ENCODE measurements at places on chromosomes 7 and 10.

GRCh38 chr7:154532771-154533170, 470.2 kb downstream of the PAXIP1 start:
- no peak for DNase-seq

DNA sequence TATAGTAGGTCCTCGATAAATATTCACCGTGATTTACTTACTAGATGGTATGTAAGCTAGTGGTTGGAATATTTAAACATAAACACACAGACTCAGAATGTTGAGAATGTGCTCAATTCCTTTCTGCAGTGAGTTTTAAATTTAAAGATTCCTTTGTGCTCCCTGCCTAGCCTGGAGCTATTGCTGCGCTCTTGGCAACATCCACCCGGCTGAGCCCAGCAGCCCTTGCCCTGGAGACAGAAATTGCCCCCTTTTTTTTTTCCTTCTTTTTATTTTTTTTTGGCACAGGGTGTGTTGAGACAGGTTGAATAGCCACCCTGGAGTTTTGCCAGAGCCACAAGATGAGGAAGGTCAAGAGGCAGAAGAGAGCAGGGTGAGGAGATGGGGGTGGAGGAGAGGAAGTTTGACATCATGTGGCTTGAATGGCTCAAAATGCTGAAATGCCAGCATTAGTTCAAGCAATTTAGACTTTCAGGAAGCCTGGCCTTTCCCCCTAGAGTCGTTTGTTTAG, 180.8 kb downstream of the PRKCQ start:
- peak; percentile 73 for DNase-seq

GRCh38 chr10:42523098-42523497, 115.3 kb downstream of the ZNF33B start:
- no peak for DNase-seq

GRCh38 chr7:33038639-33039038, 23.9 kb downstream of the NT5C3A start:
- no peak for DNase-seq

DNA sequence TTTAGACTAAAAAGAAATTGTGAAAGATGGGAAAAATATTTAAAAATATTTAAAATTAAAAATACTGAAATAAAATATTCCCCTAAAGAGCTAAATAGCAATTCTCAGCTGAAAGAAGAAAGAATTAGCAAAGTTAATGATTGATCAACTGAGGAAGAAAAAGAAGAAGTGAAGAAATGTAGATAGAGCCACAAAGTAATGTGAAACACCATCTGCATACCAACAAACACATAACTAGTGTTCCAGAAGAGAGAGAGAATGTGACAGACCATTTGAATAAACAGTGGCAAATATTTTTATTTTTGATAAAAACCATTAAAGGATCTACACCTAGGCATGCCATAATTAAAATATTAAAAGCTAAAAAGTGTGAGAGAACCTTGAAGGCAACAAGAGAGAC, 784.5 kb upstream of the ZWINT start:
- DNase-seq: no peak

GRCh38 chr10:99062591-99062990, 173.1 kb downstream of the HPSE2 start:
- DNase-seq: no peak

- DNase-seq: no peak
These were observed 12.5 kb downstream of the PDLIM1 start for GRCh38 chr10:95278061-95278988.

DNA sequence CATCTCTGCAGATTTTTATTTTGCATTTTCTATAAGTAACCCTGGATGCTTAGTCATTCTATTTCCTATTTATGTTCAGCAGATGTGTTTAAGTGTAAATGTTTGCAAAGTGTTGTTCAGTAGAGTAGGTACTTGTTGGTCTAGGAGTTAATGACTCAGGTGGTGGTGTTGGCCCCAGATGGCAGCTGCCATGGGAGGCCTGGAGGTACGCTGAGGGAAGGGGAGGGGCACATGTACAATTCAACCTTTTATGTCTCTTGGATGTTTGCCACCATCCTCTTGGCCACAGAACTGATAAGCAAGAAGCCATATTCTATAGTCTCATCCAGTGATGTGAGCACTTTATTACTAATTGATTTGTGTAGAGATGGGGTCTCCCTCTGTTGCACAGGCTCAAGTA, 68.1 kb upstream of the SLC39A12 start:
- DNase-seq: no peak

- no peak for DNase-seq
These were observed 2.8 kb downstream of the FHIP2A start for GRCh38 chr10:114824391-114824790.

GRCh38 chr7:110790992-110791391, 299.9 kb upstream of the LRRN3 start:
- DNase-seq: no peak

DNA sequence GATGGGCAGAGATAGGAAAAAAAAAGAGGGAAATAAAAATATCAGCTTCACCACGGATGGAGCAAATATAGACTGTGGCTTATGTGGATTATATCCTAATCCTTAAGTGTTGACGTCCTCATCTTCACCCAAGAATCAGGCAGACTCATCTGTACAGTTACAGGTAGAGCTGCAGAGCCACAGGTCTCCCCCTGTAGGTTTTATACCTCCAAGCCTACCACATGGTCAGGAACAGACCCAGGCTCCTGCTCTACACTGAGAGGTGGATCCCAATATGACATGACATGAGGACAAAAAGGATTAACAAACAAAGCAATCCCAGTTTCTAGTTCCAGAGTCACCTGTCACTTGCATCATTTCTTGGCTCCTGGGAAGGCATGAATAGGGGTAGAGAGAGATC, 400.8 kb downstream of the SEMA3D start:
- DNase-seq: no peak

DNA sequence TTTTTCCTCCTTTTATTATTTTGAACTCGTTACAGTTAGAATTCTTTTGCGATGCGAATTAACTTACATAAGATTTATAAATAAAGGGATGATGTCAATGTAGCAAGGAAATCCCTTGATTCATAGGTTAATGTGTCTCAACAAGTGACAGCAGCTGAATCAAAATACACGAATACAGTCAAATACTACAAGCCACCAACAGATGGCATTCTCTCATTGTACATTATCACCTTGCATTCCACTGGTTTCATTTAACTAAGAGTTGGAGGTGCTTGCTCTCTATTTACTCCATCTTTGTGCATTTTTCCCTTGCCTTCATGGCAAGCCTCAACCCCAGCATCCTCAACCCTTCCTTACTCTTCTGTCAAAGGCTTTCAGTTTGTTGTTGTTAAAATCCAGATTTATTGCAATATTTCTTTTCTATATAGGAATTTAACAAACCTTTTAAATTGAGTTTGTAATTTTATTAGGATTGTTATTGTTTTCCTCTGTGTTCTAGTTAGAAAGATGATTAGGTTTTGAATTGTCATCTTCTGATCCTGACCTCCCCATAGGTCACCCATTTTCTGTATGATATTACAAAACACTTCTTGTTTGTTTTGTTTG, 78.3 kb downstream of the SLC25A40 start:
- no peak for DNase-seq

DNA sequence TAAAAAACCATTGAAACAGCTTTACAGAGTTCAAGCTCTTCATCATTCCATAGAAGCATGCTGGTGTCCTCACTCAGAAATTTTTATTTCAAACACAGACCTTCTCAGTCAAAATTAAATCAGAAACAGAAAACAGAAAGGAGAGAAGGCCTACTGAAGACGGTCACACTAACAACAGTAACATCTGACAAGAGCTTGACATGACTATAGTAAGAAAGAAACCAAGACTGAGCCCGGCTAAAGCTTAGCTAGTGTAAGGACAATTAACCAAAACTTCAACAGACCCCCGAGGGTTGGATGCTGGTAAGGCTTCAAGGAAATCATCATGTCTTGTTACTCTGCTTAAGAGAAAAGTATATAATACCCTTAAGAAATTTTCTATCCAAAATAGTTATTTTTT, 38.6 kb downstream of the MTPN start:
- DNase-seq: no peak

- DNase-seq: no peak
These were observed 471.3 kb downstream of the PARD3 start for GRCh38 chr10:34343764-34344163.

GRCh38 chr10:19491166-19491565, 325.1 kb upstream of the PLXDC2 start:
- no peak for DNase-seq

DNA sequence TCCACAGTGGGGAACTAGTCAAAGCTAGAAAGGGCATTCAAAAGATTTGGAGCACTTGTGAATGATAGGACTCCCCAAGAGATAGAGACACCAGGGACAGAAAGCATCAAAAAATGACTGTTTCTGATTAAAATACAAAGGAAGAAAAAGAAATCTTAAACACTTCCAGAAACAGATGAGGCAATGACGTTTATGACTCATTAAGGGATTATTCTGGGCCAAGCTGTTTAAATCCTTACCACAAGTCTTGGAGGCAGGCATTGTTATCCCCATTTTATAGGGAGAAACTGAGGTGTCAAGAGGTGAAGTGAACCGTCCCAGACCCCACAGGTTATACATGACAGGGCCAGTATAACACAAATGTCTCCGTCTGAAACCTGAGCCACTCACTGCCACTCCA, 68.3 kb upstream of the AMPH start:
- DNase-seq: no peak

GRCh38 chr10:75432763-75433162, 1.3 kb downstream of the LRMDA start:
- no peak for DNase-seq

DNA sequence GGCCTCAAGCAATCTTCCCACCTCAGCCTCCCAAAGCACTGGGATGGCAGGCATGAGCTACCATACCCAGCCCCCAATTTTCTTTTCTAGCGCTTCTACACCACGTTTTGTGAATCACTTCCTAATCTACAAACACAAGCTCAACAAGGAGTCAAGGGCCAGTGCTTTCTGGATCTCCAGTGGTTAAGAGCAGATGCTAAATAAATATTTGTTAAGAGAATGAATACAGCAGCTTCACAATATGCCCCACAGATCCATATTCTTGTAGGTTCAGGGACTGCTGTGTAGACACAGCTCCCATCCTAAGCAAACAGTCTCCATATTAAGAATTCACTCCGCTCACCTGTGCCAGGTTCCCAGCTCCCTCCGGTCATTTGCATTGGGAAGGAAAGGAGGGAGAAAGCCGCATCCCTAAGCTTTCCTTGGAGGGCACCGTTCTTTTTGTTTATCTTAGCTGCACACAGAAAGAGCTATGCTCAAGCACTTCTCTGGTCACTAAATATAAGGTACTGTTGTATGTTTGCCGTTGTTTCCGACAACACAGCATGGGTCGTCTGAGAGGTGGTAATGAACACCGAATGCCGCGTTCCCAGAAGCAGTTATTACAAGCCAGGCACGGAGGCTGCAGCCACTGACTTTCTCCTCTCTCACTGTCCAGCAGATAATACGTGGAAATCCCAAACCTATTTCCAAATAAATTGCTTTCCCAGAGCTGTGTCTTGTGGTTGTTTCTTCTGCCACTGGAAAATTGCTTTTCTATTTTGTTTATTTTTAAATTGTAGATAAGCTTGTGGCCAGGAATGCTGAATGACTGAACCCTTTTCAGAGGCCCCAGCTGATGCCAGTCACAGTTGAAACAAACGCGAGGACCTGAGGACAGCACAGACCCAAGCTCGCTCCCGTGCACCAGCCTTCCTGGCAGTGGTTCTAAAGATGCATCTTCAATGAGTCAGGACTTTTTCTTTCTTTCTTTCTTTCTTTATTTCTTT, 217.1 kb downstream of the PRPF18 start:
- no peak for DNase-seq

DNA sequence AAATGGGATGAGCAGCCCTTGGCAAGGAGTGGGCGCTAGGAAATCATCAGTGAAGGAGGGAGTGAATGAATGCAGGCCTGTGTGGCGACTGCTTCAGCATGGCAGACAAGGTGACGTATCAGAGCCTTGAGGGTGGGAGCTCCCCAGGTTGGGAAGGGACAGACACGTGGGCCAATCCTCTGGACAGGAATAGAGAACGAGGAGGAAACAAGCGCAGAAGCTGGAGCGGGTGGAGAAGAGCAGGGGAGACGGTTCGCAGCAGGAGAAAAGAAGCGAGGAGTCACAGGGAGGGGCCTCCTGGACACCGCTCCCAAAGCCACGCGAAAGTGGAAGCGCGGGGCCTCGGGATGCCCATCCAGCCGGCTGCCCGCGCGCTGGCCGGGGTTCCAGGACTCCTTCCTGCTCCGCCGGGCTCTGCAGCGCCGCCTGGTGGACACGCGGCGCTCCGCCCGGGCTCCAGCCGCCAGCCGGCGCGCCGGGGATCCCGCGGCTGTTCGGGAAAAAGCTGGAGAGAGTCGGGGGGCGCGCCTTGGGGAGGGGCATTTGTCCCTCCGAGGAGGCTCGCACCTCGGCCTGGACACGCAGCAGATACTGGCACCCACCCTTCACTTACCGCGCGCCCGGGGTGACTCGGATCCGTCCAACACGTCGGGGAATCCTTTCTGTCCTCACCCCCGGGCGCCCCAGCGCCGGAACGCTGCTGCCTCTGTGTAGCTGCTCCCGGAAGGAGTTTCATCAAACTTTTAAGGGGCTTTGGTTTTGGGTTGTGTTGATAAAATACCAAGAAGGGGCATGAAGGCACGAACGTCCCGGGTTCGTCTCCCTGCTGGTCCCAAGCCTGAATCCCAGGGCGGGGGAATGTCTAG, 6.3 kb downstream of the ZNF503 start:
- peak; percentile 85 for DNase-seq

GRCh38 chr10:5502061-5502521, 2.7 kb upstream of the CALML5 start:
- no peak for DNase-seq

- DNase-seq: no peak
These were observed 932.5 kb downstream of the GATA3 start for GRCh38 chr10:8986975-8987374.

DNA sequence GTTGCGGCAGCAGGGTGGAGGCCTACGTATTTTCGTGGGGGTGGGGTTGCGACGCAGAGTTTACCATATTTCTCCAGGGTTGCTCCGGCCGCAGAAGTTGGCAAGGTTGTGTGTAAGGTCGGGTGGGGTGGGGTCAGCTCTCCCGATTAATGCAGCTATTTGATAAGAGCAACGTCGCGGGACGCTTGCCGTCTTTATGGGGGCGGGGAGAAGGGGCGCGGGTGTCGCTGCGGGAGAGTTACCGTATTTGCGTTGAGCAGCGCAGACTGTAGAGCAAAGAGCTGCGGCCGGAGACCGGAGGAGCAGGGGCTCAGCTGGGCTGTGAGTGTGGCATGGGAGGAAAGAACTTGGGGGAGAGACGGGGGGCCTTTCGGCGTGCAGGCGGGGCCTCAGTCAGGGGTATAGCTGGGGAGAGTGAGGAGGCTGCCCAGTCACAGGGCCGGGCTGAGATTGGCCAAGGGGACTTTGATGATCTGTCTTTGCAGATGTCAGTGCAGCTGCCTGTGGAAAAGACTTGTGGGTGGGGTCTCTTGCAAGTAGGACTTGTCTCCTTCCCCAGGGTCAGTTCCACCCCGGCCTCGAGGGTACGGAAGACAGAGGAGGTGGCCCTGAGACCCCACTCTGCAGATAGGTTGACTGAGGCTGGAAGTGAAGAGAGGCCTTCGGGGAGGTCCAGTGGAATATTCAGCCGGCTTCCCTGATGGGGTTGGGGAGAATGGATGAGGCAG, 26.6 kb downstream of the ZNF775 start:
- peak; percentile 61 for DNase-seq

Measured in left lung (tissue), 14 donors.